Stimulated activated CD8-positive, alpha-beta memory T cell treated with anti-CD3 and anti-CD28 coated beads, Interleukin-4, amount 100 ng/mL, for 4 hours (primary cell): ENCODE measurements at places on chromosomes 4 and X.

GRCh38 chrX:149472625-149473024 lies 32.5 kb downstream of the IDS start:
- no peak for DNase-seq

GRCh38 chr4:75555294-75556164 lies at the start of gene ODAPH:
Gene ODAPH (plus strand): TSS chr4:75556066. CDS start chr4:75556083, 17 bp downstream.
- no peak for DNase-seq

DNA sequence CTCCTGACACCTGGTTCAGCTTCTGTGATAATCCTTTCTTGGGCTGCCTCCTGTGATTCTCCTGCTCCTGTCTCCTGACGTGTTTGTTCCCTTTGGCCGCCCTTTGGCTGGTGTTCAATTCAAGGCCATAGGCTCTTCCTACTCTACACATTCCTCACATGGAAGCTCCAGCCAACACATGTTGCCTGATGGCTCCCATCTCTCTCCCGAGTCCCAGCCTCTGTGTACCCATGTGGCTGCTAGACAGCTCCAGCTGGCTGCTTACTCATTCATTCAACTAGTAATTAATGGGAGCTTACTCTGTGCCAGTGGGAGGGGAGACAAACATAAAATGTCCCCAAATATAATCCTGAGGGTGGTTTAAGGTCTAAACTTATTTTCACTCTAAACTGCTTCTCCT lies 9.2 kb upstream of the MED28 start:
- DNase-seq = no peak

GRCh38 chr4:56973336-56973735 lies 4.1 kb downstream of the NOA1 start:
- no peak for DNase-seq

- DNase-seq = no peak
Measured at GRCh38 chrX:101749436-101749835, 89.8 kb upstream of the ARMCX2 start.
